T-helper 1 cell (primary cell): ENCODE measurements at places on chromosomes 1 and 21.

GRCh38 chr1:196467230-196467925 lies 140.9 kb downstream of the KCNT2 start:
- no peak for DNase-seq

DNA sequence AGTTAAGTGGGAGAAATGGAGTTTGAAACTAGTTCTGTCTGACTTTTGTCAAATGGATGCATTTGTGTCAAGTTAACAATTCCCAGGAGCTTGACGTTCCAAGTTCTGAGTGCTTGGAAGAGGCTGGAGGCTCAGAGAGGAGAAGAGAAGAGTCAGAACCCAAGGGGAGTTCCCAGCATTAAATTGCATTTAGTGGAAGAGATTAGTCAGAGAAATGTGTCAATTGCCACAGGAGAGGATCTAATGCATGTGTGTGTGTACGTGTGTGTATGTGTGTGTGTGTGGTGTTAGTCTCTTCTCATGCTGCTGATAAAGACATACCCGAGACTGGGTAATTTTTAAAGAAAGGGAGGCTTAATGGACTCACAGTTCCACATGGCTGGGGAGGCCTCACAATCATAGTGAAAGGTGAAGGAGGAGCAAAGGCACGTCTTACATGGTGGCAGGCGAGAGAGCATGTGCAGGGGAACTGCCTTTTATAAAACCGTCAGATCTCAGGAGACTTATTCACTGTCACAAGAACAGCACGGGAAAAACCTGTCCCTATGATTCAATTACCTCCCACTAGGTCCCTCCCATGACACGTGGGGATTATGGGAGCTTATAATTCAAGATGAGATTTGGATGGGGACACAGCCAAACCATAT lies 101.5 kb upstream of the TMEM51 start:
- DNase-seq = no peak

DNA sequence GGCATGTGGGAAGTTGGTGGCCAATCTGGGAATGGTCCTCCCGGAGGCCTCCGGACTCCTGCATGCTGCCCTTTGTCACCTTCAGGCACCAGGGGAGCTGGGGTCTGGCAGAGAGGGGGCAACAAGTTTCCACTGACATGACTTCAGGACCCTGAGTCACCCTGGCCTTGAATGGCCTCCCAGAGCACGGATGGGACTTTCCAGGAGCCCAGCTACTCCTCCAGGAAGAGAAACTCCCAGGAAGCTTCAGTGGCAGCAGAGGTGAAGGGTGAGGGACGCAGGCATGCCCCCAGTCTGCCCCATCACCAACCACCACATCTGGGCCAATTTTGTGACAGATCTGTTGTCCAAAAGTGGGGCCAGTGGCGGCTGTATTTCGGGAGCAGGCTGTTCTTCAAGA lies 55.9 kb upstream of the WASF2 start:
- no peak for DNase-seq

- no peak for DNase-seq
Measured at GRCh38 chr1:238161955-238162354, 271.2 kb upstream of the ZP4 start.

GRCh38 chr1:152866321-152866720 lies 6.5 kb downstream of the LCE7A start:
- DNase-seq = no peak

- no peak for DNase-seq
Measured at GRCh38 chr1:235650341-235651169, 971 bp upstream of the GNG4 start.

DNA sequence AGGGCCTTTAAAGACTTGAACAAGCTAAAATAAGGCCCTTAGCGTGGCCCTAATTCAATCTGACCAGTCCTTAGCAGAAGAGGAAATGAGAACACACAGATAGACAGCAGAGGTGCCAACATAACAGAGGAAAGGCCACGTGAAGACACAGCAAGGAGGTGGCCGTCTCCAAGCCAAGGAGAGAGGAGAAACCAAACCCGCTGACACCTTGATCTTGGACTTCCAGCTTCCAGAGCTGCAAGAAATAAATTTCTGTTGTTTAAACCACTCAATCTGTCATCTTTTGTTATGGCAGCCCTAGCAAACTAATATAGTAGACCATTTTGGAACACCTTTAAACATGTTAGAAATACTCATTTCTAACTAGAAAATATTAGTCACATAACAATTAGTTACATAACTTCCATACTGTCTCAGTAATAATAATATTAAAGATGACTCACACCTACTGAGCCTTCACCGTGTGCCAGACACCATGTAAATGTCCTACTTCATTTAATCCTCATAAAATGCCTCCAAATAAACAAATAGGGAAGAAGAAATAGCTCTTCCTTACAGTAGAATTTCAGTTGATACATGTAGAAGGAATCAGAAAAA lies 47.9 kb downstream of the S1PR1 start:
- no peak for DNase-seq

DNA sequence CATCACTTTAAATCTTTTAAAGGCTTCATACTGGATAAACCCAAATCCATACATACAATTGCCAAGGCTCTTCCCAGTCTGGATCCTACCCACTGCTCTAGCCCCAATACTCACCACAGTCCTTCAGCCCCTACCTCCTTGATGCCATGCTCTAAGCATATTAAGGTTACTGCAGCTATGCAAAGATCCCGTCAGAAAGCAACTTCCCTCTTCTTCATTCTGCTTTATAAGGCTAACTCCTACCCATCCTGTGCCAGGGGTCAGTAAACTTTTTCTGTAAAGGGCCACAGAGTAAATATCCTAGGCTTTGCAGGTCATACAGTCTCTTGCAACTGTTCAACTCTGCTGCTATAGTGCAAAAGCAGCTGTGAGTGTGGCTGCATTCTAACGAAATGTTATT lies 34.3 kb upstream of the MTF1 start:
- no peak for DNase-seq

- DNase-seq = no peak
Measured at GRCh38 chr1:67760030-67760821, 73.0 kb downstream of the GNG12 start.

DNA sequence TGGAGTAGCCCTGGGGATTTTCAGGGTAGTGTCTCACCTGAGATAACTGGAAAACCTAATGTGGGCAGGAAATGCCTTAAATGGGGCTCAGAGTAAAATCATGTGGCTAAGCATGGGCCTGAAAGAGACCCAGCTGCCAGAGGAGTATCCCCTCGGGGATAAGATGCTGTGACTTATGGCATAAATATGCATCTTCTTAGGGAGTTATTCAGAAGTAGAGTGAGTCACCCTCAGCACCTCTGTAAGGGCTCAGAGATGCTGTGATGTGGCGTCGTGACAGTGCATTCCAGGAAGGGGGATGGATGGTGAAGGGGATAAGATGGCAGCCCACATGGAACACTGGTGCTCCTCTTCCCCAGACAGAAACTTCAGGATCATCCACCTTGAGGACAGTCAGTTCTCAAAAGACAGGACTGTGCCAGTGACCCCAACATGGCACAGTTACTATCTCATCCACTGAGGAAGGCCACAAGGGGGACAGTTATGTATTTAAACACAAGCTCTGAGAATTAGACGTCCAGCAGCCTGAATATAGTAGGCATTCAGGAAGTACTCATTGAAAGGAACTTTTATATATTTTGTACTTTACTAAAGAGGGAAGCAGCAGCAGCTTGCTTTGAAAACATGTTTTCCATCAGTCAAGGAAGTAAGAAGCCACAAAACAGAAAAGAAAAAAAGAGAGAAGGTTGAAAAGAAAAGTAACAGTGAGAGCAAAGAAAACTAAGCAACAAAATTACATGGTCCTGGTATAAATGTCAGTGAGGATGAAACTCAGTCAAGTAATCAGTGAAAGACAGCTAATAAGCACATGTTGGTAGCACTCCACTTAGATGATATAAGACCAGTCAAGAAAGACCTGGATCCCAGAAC lies 8.3 kb downstream of the IL24 start:
- no peak for DNase-seq

- DNase-seq = no peak
Measured at GRCh38 chr1:246959944-246960693, 28.4 kb upstream of the AHCTF1 start.

GRCh38 chr1:167654975-167655575 lies 25.0 kb downstream of the RCSD1 start:
- DNase-seq = no peak

GRCh38 chr21:45054927-45055612 lies 19.3 kb upstream of the ADARB1 start:
- no peak for DNase-seq

- no peak for DNase-seq
Measured at GRCh38 chr1:18539171-18539570, 58.4 kb downstream of the KLHDC7A start.
